ENCODE measurements at places on chromosomes 1 and 21. TPM values are rescaled to one million over a fixed set of nuclear protein-coding genes. Genes with fewer than 3 reads are reported as not detected.

The LIN28A gene
- 0.64 TPM for total RNA-seq

The SH2D2A gene
- total RNA-seq: 0.69 TPM

The TGFB2 gene
- total RNA-seq: 58.9 TPM

The ANP32E gene
- total RNA-seq: 66.2 TPM

The KIF26B gene
- 0.33 TPM for total RNA-seq
